ENCODE measurements at places on chromosomes 12 and 14.

- no peak for DNase-seq
These were observed 238.0 kb upstream of the FOXN3 start for GRCh38 chr14:89654998-89655397.

DNA sequence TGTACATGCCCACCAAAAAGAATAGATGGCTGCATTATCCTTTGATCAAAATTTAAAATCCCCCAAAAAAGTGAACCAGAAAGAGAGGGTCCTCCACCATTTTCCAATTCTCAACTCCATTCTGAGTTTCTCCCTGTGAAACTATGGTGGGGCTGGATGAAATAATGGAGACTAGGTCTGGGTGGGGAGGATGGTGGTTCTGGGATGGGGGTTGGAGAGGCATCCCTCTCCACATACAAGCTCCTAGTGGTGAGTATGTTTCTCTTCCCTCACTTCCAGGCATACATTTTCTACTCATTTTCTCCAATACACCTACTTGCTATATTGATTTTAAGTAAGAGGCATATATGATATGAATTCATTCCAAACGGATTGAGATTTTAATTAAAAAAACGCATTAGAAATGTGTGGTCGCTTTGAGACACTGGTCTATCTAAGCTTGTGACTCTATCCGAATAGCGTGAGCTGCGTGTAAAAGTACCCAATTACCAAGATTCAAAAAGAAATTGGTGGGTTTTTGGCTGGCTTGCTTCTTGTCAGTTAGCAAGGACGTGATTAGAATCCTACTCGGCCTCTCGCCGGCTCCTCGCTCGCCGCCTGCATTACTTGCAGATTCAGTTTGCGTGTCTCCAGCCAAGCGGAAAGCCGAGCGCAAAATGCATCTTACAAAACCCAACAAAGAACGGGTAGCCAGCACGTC lies 3.4 kb downstream of the ASCL1 start:
- no peak for DNase-seq

GRCh38 chr12:61846765-61847164 lies 413.4 kb upstream of the USP15 start:
- DNase-seq: peak; percentile 2

- DNase-seq: no peak
These were observed 85.7 kb downstream of the KIF26A start for GRCh38 chr14:104224131-104224505.

DNA sequence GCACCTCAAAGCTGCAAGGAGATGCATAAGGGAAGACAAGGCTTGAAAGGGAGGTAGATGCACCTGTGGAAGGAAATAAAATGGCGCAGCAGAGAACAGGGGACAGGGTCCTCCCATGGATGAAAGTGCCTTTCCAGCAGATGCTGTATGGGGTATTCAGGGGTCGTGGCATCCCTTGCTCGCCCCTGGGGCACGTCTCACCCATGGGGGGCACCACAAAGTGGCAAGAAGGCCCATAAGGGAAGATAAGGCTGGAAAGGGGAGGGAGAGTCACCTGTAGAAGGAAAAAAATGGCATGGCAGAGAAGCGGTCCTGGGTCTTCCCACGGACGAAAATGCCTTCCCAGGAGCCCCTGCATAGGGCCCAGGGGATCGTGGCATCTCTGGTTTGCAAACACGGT lies 265.1 kb downstream of the ALG10 start:
- no peak for DNase-seq

DNA sequence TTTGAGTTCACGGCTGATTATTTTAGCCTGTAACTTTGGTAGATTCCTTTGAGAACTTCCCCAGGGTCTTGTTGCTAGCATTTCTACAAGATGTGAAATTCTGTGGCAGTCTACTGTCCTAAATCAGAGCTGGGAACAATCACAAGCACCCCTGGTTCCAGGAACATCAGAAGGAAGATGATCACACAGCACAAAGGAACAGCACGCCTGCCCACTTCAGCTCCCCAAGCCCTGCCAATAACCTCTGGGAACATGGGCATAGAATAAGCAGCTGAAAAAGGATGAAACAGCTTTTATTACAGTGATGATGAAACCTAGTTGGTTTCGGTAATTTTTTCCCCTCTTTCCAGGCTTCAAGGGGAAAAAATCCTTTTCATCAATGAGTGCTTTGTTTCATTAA lies 12.3 kb downstream of the GPR19 start:
- DNase-seq: no peak

- no peak for DNase-seq
These were observed 7.9 kb upstream of the CEP170B start for GRCh38 chr14:104856869-104857860.

DNA sequence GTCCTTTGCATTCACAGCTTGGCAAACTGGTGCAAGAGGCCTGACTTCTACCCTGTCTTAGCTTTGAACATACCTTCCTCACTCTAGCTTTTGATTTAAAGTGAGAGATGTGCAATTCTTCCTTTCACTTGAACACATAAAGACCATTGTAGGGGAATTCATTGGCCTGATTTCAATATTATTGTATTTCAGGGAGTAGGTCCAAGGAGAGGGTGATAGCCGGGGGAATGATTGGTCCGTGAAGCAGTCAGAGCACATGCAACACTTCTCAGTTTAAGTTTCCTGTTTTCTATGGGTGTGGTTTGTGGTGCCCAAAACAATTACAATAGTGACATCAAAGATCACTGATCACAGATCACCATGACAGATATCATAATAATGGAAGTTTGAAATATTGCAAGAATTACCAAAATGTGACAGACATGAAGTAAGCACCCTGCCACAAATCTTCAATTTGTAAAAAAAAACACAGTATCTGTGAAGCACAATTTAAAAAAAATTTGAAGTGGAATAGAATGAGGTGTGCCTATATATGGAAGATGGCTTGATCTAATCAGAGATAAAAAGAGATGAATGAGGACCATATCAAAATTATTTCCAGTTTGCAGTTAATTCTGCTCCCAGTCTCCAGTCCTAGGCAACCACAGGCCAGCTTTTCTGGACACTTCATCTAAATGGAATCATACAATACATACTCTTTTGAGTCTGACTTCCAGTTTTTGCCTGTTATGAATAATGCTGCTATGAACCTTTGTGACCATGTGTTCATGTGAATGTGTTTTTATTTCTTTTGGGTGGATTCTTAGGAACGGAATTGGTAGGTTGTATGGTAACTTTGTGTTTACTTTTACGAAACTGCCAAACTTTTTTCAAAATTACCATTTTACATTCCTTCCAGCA lies 23.2 kb downstream of the BORCS5 start:
- no peak for DNase-seq

DNA sequence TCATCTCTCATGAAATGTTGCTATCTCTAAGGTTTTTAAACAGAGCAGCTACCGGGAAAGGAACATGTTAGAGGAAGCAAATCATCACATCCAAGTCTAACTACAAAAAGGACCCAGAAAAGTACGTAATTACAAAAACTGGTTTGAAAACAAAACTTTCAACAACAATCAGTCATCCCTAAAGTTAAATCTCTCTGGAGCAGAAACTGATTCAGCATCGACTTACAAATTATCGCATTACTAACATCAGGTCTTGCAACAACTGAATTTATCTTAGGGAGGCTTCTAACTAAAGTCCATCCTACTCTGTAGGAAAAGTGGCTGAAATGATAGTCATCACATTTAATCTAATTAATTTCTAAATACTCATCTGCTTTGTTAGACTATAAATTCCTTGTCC lies 137.0 kb downstream of the MED13L start:
- no peak for DNase-seq

DNA sequence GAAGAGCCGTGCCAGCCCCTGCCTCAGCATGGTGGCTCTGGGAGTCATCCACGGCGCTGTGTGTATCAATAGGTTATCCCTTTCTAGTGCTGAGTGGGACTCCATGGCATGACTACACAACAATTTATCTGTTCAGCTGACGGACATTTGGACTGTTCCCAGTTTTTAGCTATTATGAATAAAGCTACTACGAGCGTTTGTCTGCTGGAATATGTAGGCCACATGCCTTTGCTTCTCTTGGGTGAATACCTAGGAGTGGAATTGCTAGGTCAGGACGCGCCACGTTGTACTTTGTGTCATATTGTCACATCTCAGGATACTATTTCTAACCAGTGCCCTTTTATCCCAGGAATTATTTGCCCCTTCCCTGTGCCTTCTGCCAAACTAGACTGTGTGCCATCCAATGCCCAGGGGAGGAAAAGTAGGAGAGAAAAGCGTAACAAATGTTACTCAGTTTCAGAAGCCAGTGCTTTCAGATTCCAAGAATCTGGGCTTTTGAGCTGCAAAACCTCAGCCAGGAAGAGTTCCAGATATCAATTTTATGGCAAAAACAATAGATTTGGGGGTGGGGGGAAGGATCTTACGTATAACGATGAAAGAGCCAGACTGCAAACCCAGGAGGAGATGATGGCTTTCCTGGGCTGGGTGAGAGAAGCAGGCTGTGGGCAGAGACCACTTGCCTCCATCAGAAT lies 62.5 kb upstream of the NCOR2 start:
- DNase-seq: no peak

DNA sequence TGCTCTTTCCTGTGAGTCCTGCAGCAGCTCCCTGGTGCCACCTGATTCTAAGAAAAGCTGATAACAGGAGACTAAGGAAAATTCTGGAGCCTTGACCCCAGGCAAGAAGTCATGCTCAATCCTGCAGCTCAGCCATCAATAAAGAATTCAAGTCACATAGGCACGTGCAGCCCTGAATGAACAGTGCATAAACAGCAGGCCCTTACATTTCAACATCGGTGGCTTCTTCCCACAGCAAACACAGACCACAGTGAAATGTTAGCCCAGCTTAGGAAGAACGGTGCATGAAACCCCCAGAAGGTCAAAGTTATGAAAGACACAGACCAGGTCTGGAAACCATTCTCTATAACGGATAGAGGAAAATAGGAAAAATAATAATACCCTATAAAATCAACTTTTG lies 10.5 kb downstream of the CINP start:
- no peak for DNase-seq

DNA sequence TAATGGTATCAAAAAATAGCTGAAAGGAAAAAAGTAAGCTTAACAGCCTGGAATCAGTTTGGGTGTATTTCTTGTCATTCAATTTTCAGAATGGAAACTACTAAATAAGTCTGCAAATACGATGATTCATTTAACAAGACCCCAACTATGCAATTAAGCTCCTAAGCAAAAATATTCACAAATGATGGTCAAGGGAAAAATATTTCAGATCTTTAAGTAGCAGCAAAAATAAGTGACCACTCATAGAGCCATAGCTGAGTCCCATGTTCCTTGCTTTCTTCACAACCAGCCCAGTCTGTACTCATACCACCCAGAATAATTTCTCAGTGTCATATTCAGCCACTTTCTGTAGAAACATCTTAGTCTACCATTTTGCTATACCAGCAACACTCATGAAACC lies 185.4 kb downstream of the PPM1H start:
- DNase-seq: no peak

DNA sequence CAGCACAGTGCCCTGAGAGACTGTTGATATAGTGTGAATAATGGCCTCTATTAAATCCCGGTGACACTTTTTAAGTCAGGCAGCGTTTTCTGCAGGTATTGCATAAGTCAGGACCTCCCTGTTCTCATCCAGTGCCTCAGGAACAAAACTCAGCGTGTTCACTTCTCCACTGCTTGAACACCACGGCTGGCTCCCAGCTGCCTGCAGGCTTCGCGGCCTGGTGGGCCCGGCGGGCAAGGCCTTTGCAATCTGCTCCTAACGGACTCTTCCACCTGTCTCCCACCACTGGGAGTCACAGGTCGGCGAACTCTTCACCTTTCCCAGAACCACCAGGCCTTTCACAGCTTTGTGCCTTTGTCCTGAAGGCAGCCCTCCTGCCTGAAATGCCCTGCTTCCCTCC lies 18.7 kb downstream of the RFX4 start:
- DNase-seq: no peak

GRCh38 chr12:1117371-1117770 lies 126.3 kb downstream of the ERC1 start:
- DNase-seq: no peak

GRCh38 chr14:92774572-92774971 lies 19.5 kb upstream of the GOLGA5 start:
- DNase-seq: no peak
